PC-3 (cell line): ENCODE measurements at places on chromosomes 16 and 17. TPM values are rescaled to one million over a fixed set of nuclear protein-coding genes. Genes with fewer than 3 reads are reported as not detected.
A peak's percentile ranks its signal among the peaks of the same experiment; 100 is the strongest.

The ENPP7 gene
- total RNA-seq = not detected in 2 replicates

The HS3ST3A1 gene
- 47.6 and 65.4 TPM in 2 replicates for total RNA-seq

The SGF29 gene
- total RNA-seq = 22.3 and 25.9 TPM in 2 replicates

The ALDH3A1 gene
- total RNA-seq = 27.9 and 30.1 TPM in 2 replicates

DNA sequence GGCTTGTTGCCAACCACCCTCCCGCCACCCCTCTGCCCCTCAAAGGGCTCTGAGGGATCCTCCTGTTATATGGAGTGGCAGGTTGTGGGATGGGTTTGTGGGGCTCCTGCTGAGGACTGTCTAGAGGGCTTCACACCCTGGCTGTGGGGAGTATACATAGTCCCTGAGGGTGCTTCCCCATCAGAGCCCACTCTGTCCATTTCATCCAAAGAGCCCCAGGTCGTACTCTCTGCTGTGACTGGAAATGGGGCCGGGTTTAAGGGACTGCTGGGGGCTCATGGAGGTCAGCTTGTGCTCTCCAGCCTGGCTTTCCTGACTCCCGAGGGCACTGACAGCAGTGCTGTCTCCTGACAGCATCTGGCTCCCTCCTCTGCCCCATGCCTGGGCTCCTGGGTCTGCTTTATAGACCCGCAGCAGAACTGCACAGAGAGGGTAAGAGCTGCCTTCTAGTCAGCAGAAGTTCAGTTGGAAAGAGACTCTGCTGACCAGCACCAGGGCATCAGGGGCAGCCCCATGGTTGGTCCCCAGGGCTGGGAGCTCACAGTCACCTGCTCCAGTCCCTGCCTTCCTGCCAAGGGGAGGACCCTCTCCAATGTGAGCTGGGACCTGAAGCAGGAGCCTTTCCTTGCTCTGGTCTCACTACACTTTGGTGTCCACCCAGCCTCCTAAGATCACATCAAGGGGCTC, 17.8 kb upstream of the TNS4 start:
- no peak for DNase-seq

DNA sequence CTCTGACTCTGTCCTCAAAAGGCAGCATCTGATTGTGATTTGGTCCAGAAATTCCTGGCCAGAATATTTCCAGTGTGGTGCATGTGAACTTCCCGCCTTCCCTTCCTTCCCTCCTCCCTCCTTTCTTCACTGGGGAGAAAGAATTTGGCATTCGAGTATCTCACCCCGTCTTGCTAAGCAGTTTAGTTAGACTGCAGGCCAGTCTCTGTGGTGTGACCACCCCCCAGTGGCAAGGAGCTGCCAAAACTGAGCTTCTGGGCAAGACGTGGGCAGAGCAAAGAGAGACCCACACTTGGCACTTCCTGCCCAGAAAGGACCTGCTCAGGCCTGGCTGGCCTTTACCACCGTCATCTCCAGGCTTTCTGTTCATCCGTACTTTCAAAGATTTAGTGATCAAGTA, 36.4 kb downstream of the SNX20 start:
- DNase-seq = peak; percentile 33

DNA sequence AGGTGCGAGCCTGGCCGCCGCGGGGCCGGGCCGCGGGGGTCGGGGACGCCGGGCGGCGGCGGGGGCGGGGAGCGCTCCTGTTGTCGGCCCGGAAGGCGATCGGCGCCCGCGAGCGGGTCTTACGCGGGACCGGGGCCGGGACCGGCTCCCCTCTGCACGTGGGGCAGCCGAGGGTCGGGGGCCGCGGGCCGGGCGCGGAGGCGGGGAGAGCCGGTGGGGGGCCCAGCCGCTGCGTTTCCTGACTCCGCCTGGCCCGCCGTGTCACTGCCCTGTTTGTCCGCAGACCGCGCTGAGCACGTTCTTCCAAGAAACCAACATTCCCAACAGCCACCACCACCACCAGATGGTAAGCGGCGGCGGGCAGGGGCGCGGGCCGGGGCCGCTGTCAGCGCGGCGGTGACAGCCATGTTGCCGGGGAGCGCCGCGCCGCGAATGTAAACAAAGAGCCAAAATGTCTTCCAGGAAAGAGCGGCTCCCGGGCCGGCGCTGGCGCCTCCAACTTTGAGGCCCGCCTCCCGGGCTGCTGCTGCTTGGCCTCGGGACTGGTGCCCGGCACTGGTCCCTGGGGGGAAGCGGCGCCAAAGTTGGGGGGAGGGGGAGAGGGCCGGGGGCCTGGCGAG, 586 bp downstream of the UBALD2 start:
- DNase-seq = peak; percentile 39

DNA sequence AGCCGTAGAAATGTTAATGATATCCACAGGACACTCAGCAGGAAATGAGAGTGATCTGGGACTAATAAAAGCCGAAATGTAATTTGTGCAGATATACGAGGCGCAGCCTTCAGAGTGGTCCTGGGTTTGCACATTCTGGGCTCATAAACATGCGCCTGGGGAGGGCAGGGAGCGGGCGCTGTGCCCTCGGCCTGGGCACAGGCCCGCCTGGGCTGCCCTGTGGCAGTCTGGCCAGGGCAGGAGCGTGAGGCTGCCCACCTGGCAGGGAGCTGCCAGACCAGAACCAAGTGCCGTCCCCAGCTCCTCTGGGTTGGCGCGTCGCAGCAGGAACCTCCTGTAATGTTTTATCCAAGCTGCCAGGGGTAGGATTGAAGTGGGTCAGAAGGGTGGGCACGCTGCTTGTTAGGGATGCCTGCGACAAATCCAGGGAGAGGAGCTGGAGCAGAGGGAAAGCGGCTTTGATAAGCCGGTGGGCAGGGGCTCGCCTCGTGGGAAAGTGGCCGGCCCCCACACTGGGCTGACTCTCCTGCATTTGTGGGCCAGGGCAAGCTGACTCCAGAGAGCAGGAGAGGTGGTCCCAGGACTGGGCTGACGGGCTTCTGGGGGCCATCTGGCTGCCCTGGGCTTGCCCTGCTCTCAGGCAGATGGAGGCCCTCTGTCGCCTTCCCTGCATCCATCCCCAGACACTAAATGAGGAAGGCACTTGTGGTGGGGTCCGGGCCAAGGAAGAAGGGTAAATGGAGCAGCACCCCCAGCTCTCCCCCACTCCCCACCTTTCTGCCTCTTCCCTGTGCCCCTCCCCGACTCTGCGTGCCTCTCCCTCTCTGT, 45.9 kb downstream of the SREBF1 start:
- no peak for DNase-seq
